Epithelial cell of proximal tubule (primary cell): ENCODE measurements at places on chromosomes 1 and 21. TPM values are rescaled to one million over a fixed set of nuclear protein-coding genes. Genes with fewer than 3 reads are reported as not detected.

DNA sequence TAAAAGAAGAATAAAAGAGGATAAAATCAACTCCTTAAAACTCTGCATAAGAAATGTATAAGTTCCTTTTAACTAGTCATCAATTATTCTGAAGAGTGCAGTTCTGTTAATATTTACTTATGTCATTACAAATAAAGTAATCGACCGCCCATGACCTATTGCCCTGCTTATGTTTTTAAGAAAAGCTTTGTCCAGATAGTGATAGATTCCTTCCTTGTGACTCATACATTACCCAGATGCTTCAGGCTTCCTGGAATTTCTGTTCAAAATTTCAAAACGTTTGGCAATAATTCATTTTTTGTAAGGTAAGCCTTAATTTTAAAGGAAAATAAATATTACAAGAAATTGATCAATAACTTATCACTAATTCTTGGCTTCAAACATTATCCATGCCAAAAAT is 918.2 kb upstream of the ADGRL2 start:
- DNase-seq: peak; percentile 27

DNA sequence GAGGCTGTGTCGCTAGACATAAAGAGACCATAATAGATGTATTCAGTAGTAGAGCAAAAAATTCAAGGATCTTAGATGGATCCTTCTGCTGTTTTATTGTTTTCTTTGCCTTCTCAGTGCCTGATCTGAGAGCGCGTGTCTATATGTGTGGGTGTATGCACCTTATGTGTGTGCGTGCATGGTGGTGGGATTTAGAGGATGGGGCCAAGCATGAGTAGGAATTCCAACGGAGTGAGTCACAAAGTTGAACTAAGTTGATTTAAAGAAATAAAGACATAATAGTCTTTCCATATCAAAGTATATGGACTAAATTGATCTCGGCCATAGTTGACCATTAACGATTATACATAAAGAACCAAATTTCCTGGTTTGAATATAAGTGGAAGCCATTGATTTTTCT is 178.7 kb downstream of the CYYR1 start:
- DNase-seq: no peak

GRCh38 chr1:53400761-53401674 is 58.2 kb upstream of the DMRTB1 start:
- DNase-seq: no peak

DNA sequence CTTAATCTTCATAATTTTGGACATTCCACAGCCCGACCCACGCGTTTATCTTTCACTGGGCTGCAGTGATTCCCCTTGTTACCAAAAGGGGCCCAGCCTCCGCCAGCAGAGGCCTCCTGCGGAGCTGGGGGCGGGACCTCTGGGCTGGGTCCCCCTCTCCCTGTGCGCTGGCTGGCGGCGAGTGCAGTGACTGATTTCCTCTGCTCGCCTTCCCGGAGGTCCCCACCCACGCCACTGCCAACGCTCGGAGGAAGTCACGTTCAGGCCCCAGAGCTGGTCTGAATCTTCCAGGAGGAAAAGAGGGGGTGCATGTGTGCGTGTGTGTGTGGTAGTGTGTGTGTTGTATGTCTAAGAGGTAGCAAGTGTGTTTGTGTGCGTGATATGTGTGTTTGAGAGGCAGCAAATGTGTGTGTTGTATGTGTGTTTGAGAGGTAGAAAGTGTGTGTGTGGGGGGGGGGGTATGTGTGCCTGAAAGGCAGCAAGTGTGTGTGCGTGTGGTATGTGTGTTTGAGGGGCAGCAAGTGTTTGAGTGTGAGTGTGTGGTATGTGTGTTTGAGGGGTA is 35.0 kb upstream of the JAK1 start:
- no peak for DNase-seq

GRCh38 chr1:119632103-119632490 is 16.0 kb downstream of the ZNF697 start:
- no peak for DNase-seq

DNA sequence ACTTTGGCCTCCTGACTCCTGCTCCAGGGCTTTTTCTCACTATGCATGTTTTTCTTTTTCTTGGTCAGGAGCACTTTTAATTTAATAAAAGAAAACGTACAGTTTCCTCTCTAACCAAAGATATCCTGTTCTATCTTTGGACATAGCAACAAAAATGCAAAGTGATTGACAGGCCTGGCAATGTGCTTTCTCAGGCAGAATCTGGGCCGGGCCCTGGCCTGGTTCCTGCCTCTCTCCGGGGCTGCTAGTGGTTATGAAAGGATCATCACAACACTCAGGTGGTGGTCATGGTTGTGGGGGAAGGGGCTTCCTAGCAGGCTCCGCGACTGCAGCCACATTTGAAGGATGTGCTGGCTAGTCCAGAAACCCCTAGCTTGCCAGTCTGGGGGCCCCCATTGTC is 85.8 kb upstream of the USP24 start:
- no peak for DNase-seq

DNA sequence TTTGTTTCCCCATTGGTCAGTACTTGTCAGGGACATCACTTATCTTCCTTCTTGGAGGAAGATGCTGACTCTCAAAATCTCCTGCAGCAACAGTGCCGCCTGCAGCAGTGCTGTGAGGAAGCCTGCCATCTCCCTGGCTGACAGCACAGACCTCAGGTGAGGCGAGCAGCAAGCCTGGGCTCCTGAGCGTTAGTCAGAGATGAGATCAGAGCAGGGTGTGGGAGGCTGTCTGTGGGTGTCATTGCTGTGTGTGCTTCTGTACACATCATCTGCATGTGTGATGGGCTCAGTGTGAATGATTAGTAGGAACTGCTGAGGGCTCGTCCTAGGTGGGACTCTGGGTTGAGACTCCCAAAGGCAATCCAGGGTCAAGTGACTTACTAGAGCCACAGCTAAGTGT is 6.1 kb downstream of the STRIP1 start:
- DNase-seq: no peak

- DNase-seq: peak; percentile 30
Observed at GRCh38 chr1:66302815-66303214, 231.1 kb upstream of the SGIP1 start.

GRCh38 chr1:112620377-112620695 is 704 bp downstream of the CAPZA1 start:
- DNase-seq: no peak

- DNase-seq: no peak
Observed at GRCh38 chr21:42841156-42841915, 38.0 kb downstream of the WDR4 start.

- DNase-seq: no peak
Observed at GRCh38 chr1:85578321-85579295, 2.0 kb upstream of the CCN1 start.

DNA sequence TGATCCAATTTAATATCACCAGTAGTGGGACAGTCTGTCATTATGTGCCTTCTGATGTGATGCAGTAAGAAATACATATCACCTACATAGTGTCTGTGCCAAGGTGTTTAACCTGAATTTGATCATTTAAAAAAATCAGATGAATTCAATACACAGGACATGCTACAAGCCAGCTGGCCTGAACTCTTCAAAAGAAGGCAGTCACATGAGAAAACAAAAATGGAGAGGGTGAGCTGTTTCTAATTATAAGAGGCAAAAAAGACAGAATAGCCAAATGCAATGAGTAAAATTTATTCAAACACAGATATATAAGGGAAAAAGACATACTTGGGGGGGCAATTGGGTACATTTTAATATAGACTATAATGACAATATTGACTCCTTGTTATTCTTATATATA is 66.5 kb downstream of the ST3GAL3 start:
- DNase-seq: no peak

GRCh38 chr1:40308036-40308727 is 8.9 kb downstream of the COL9A2 start:
- no peak for DNase-seq

- DNase-seq: no peak
Observed at GRCh38 chr1:12276225-12276624, 46.4 kb downstream of the VPS13D start.

- no peak for DNase-seq
Observed at GRCh38 chr1:42221952-42222606, 57.5 kb upstream of the GUCA2A start.

- no peak for DNase-seq
Observed at GRCh38 chr1:39525366-39526165, 34.1 kb downstream of the BMP8A start.

- DNase-seq: no peak
Observed at GRCh38 chr1:211183747-211184313, 49.9 kb upstream of the KCNH1 start.

- DNase-seq: no peak
Observed at GRCh38 chr1:226664413-226665101, 74.5 kb downstream of the ITPKB start.

GRCh38 chr1:39800471-39800835 is 11.8 kb upstream of the BMP8B start:
- DNase-seq: no peak

DNA sequence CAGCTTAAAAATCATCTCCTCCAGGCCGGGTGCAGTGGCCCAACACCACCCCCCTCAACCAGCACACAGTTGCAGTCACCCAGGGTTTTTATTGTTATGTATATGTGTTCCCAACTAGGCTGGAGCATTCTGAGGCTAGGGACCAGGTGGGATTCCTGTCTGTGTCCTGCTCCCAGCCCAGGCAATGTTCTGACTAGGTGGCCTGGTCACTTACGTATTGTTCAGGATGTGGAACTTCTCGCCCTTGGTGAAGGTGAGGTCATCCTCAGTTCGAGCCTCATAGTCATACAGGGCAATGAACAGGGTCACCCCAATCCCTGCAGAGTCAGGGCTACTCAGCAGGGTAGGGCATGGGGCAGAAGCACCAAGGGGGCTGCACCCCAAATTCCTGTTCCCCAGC is 12.2 kb downstream of the FGR start:
- no peak for DNase-seq

DNA sequence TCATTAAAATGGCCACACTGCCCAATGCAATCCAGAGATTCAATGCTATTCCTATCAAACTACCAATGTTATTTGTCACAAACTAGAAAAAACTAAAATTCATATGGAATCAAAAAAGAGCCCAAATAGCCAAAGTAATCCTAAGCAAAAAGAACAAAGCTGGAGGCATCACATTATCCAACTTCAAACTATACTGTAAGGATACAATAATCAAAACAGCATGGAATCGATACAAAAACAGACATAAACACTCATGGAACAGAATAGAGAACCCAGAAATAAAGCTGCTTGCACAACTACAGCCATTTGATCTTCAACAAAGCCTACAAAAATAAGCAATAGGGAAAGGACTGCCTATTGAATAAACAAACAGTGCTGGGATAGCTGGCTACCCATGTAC is 100.4 kb downstream of the FAF1 start:
- DNase-seq: no peak

DNA sequence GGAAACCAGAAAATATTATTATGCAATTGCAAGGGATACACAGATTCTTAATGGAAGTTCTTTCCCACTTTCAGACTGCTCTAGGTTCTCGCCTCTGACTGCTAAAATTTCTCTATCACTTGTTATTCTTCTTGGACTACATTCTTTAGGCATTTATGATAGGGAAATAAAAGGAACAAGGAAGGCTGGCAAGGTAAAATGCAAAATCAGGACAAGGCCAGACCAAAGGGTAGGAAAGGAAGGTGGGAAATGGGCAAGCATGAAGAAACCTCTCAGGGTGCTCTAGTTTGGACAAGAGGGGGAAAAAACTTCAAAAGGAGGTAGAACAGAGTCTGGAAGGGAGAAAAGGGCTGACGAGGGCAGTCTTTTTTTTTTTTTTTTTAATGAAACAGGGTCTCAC is 26.2 kb downstream of the UROD start:
- no peak for DNase-seq

Gene TMEM61
- total RNA-seq: 0.14 TPM in 1 of 2 replicates, not detected in the other

Gene ADGRB2
- total RNA-seq: 0.65 and 1.2 TPM in 2 replicates

Gene GJB5
- total RNA-seq: 0.51 TPM in 1 of 2 replicates, not detected in the other

Gene UBXN10
- 0.14 and 0.23 TPM in 2 replicates for total RNA-seq

Gene C1orf105
- not detected in 2 replicates for total RNA-seq

Gene RGS16
- 0.36 and 0.81 TPM in 2 replicates for total RNA-seq

Gene RHCE
- 0.22 TPM in 1 of 2 replicates, not detected in the other for total RNA-seq

Gene SPRR1B
- total RNA-seq: 0.75 TPM in 1 of 2 replicates, not detected in the other

Gene OR2L5
- total RNA-seq: not detected in 2 replicates

Gene AKR7A3
- 0.36 and 1.3 TPM in 2 replicates for total RNA-seq
